ENCODE measurements at places on chromosomes 7 and 10.

GRCh38 chr10:118057361-118057760 lies 10.6 kb upstream of the RAB11FIP2 start:
- no peak for DNase-seq

GRCh38 chr7:150374026-150374425 lies 5.1 kb upstream of the ZNF775 start:
- no peak for DNase-seq

- DNase-seq: no peak
Observed at GRCh38 chr7:114151777-114152176, 233.0 kb upstream of the PPP1R3A start.

- peak; percentile 89 for DNase-seq
Observed at GRCh38 chr10:76432016-76433012, 1000.9 kb downstream of the LRMDA start.

DNA sequence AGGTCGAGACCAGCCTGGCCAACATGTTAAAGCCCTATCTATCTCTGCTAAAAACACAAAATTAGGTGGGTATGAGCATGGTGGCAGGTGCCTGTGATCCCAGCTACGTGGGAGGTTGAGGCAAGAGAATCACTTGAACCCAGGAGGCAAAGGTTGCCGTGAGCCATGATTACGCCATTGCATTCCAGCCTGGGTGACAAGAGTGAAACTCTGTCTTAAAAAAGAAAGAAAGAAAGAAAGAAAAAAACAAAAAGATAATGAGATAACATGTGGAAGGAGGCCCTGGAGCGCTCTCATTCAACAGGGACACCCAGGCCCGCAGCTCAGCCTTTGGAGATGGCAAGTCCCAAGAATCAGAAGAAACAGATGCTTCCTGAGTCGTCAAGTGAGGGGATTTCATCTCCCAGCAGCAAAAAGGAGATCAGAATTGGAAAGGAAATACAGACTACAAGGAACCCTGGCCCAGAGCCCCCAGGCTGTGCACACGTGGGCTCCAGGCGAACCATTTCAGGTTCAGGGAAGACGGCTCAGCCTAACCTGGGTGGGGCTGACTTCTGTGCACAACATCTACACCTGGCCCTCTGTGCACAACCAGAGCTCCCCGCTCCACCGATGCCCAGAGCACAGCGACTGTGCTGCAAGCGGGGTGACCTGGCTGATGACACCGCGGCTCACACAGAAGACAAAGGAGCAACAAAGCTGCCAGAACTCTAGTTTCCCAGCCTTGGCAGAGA lies 33.3 kb downstream of the GNA12 start:
- DNase-seq: no peak

DNA sequence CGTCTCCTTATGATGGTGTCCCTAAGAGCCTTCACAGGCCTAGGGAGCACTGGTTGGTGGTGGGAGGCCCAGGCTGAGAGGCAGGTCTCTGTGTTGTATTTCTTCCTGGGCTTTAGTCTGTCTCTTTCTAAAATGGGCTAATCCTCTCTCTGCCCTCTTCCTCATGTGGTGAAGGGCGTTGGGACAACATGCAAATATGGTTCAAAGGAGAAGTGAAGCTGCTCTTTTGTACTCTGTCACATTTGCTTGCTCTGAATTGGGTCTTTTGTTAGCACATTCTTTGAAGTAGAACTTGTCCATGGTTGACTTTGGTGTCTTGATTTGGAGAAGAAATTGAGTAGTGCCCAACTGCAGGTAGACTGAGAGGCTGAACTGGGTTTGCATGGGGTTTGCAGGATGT lies 814 bp downstream of the HK1 start:
- no peak for DNase-seq

DNA sequence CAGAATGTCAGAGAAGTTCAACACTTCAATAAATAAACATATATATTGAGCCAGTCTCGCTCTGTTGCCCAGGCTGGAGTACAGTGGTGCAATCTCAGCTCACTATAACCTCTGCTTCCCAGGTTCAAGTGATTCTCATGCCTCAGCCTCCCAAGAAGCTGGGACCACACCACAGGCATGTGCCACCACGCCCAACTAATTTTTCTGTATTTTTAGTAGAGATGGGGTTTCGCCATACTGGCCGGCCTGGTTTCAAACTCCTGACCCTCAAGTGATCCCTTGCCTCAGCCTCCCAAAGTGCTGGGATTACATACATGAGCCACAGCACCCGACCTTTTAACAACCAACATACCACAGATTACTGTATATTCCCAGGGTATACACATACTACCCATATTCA lies 134.2 kb downstream of the JMJD1C start:
- DNase-seq: peak; percentile 21

- DNase-seq: peak; percentile 95
Observed at GRCh38 chr10:103895411-103896186, 22.4 kb downstream of the STN1 start.

- peak; percentile 54 for DNase-seq
Observed at GRCh38 chr10:79185067-79185774, 116.5 kb downstream of the ZMIZ1 start.

DNA sequence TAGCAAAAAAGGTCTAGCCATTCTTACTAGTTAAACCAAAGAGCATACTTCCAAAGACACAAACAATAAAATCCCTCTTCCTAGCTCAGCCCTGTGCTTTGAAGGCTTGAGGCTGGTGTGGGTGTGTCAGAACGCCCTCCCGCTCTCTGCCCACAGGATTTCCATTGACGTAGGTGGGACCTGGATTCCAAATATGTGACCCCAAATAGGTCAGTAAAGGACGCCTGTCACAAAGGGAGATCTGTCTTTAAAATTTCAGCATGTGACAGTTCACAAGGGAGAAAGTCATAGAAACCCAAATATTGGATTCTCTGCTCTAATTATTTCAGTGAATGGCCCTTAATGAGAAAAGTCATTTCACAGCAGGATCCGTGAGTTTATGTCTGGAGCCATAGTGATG lies 39.9 kb upstream of the LYZL1 start:
- no peak for DNase-seq

- DNase-seq: no peak
Observed at GRCh38 chr7:138257459-138258196, 181.4 kb downstream of the AKR1D1 start.

DNA sequence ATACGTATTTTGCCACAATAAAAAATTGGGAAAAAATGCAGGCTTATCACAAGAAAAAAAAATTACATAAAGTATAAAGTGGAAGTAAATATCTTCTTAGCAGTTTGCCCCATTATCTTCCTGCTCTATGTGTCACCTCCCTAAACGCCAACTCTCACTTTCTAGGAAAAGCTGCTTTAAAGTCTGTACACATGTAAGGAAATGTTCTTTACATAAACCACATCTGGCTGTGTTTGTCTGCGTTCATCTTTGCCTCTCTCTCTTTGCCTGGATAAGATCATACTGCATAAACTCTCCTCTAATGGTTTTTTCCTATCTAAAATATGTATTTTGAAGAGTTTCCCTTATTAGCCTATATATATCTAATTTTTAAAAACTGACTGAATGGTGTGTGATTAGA lies 23.0 kb upstream of the UMAD1 start:
- DNase-seq: no peak

GRCh38 chr10:110863361-110863760 lies 8.4 kb upstream of the PDCD4 start:
- DNase-seq: peak; percentile 48

GRCh38 chr7:90777465-90777864 lies 181.3 kb downstream of the CDK14 start:
- DNase-seq: peak; percentile 13

- peak; percentile 6 for DNase-seq
Observed at GRCh38 chr7:94605031-94605430, 50.9 kb downstream of the SGCE start.

DNA sequence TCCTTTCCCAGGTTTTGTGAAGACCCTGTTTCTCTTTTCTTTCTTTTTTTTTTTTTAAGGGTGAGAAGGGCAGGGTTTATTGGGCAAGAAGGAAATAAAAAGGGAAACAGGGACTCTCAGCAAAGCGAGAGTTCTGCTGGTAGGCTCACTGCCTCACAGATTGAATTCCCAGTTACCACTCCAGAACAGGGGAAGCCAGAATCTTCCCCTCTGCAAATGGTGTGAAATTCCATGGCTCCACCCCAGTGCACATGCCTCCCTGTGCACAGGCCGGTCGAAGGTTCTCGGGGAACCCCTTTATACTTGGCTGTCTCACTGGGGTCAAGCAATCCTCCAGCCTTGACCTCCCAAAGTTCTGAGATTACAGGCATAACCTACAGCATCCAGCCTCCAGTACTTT lies 10.5 kb upstream of the GUSB start:
- DNase-seq: no peak

- no peak for DNase-seq
Observed at GRCh38 chr10:129857242-129857960, 106.7 kb downstream of the EBF3 start.

DNA sequence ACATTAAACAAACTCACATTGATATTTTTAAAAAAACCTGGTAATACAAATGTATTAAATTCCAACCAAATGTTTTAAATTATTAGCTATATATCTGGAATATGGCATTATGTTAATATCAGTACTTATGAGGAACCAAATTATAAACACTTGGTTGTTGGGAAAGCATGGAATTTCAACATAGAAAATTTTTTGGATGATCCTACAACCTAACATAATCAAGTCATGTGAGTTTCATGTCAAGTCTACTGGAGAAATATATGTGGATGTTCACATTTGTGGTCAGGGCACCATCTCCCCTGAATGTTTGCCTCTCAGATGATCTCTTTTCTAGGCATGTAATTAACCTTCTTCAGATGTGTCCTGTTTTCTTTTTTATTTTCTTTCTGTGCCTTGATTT lies 5.2 kb upstream of the POT1 start:
- DNase-seq: no peak

GRCh38 chr7:107103369-107103768 lies 58.9 kb downstream of the PRKAR2B start:
- no peak for DNase-seq

- DNase-seq: peak; percentile 97
Observed at GRCh38 chr10:63115732-63116383, 17.3 kb upstream of the NRBF2 start.

- DNase-seq: no peak
Observed at GRCh38 chr7:111184987-111185386, 94.1 kb downstream of the LRRN3 start.

- DNase-seq: no peak
Observed at GRCh38 chr10:71001470-71001869, 113.1 kb upstream of the PCBD1 start.

GRCh38 chr10:128422190-128422589 lies 296.0 kb upstream of the MKI67 start:
- no peak for DNase-seq

- DNase-seq: peak; percentile 2
Observed at GRCh38 chr10:6351495-6351894, 148.8 kb downstream of the PFKFB3 start.

- DNase-seq: no peak
Observed at GRCh38 chr7:155846936-155847335, 34.7 kb upstream of the SHH start.

DNA sequence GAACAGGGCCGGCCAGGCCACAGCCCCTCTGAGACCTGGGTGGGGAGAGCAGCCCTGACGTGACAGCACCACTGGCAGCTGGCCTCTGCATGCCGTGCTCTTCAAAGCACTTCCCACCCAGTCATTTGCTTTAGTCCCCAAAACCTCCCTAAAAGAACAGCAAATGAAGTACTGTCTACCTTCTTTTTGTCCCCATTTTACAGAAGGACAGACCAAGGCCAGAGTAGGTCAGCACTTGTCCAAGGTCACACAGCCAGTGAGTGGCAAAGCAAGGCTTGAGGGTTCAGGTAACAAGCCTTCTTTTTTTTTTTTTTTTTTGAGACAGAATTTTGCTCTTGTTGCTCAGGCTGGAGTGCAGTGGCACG lies 15.1 kb downstream of the ATP6V1F start:
- DNase-seq: no peak

GRCh38 chr10:85513436-85513835 lies 853.2 kb downstream of the GRID1 start:
- DNase-seq: no peak

DNA sequence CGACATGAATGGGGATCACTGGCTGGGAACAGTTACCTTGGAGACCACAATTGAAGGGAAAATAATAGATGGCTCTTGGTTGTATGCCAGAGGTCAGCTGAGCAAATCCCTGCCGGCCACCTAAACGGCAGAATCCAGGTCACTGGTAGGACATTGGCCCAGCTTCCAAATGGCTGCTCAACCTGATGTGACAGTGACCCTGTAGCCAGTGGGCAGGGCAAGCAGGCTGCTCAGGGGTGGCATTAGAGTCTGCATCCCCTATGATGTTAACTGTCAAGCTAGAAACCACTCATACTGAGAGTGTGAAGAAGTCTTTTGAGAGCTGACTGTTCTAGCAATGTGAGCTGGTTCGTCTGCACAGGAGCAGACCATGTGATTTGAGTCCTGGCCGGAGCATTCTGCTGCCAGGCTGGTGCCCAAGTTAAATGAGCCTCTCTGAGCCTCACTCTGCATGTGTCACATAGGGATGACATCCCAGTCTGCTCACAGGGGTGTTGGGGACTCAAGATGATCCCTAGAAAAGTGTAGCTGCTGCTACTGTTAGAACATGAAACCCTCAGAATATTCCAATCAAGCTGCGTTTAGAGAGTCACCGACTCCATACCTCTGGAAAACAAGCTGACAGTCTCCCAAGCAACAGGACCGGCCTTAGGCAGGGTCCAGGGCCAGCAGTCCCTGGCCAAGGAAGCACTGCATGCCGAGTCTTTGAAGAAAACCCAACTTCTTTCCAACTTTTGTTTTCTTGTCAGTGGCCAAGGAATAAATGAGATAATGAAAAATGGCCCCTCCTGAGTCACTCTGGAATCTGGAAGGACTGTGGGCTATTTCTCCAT lies 69.7 kb downstream of the VWA2 start:
- DNase-seq: peak; percentile 61

- peak; percentile 6 for DNase-seq
Observed at GRCh38 chr7:87156709-87157108, 4.5 kb downstream of the DMTF1 start.

GRCh38 chr10:25575343-25575742 lies 358.7 kb upstream of the MYO3A start:
- DNase-seq: no peak

- DNase-seq: peak; percentile 36
Observed at GRCh38 chr7:95404316-95404865, 8.2 kb upstream of the PON3 start.

Measured in fibroblast of mammary gland (primary cell).